ENCODE measurements at places on chromosomes 16 and 17. TPM values are rescaled to one million over a fixed set of nuclear protein-coding genes. Genes with fewer than 3 reads are reported as not detected.

The PRCD gene
- not detected for total RNA-seq

The CCL1 gene
- not detected for total RNA-seq

GRCh38 chr17:30292286-30292858, 628 bp upstream of the BLMH start:
- DNase-seq, result no peak

- DNase-seq, result no peak
These were observed 50.6 kb upstream of the GNAO1 start for GRCh38 chr16:56140645-56141044.
